ENCODE measurements at places on chromosomes 2 and 18. TPM values are rescaled to one million over a fixed set of nuclear protein-coding genes. Genes with fewer than 3 reads are reported as not detected.

DNA sequence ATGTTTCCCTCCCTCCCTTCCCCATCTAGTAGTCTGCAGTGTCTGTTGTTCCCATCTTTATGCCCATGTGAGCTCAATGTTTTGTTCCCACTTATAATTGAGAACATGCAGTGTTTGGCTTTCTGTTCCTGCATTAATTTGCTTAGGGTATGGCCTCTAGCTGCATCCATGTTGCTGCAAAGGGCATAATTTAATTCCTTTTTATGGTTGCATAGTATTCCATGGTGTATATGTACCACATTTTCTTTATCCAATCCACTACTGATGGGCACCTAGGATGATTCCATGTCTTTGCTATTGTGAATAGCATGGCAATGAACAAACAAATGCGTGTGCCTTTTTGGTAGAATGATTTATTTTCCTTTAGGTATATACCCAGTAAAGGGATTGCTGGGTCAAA, 60.6 kb upstream of the CYP26B1 start:
- no peak for DNase-seq

DNA sequence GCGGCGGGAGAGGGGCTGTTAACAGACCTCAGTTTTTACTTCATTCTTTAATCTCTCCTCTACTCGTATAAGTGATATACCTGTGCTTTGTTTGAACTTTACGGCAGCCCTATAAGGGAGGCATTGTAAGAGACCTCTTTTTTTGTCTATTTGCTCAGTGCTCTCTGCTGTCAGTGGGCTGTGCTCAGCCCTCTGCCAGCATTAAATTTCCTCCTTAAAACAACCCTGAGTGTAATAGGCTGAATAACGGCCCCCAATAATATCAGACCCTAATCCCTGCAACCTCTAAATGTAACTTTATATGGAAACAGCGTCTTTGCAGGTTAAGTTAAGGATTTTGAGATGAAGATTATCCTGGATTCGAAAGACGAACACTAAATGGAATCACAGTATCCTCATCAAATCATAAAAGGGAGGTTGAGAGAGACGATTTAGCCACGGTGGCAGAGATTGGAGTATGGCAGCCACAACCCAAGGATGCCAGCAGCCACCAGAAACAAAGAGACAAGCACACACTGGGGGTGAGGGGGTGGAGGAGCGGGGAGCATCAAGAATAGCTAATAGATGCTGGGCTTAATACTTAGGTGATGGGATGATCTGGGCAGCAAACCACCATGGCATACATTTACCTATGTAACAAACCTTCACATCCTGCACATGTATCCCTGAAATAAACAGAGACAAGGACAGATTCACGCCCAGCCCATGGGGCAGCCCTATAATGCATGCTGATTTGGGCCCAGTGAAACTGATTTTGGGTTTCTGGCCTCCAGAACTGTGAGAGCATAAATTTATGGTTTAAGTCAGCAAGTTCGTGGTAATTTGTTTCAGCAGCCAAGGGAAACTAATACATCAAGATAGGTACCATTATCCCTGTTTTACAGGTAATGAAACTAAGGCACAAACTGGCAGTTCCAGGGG, 894 bp upstream of the FARSB start:
- DNase-seq, result no peak

GRCh38 chr18:72704202-72704601, 160.1 kb upstream of the CBLN2 start:
- no peak for DNase-seq

Gene SLC9A4
- total RNA-seq, result 0.07 TPM

Gene LYG2
- not detected for total RNA-seq

Data from endothelial cell of umbilical vein (primary cell).